CD4-positive, alpha-beta T cell treated with Interleukin-10 for 1 hour (primary cell): ENCODE measurements at places on chromosomes 6 and 20.

DNA sequence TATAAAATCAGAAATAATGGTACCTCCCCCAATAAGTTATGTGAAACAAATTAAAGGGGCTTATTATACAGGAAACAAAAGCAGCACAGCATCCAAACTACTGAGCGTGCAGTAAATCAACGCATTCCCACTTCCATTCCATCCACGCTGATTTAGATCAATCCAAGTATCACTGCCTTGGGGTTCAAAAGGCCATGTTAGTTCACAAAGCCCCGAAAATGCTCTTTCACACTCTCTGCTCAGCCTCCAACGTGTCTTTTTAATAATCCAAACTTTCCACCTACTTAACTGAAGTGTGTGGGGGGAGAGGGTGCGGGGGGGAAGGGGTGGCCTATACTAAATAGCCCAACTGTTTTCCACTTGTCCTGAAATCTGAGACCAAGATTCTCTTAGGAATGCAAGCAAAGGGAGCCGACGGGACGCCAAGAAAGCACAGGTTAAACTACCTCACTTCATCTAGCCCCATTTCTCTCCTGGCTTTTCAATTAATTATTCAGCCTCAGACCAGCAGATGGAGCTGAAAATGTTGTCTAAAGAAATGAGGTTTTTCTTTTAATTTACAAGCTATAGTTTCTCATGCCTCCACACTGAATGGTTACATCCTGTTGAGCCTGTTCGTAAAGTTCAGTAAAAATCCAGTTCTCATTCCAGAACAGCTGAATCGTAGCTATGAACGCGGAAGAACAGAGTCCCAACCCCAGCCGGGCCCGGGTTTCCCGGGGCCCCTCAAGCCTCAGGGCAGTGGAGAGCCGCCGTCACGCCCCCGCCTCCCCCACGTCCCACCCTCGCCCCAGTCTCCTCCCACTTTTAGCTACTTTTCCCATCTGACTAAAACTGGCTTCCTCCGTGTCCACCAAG, 1.0 kb upstream of the NXT1 start:
- DNase-seq: peak; percentile 86

DNA sequence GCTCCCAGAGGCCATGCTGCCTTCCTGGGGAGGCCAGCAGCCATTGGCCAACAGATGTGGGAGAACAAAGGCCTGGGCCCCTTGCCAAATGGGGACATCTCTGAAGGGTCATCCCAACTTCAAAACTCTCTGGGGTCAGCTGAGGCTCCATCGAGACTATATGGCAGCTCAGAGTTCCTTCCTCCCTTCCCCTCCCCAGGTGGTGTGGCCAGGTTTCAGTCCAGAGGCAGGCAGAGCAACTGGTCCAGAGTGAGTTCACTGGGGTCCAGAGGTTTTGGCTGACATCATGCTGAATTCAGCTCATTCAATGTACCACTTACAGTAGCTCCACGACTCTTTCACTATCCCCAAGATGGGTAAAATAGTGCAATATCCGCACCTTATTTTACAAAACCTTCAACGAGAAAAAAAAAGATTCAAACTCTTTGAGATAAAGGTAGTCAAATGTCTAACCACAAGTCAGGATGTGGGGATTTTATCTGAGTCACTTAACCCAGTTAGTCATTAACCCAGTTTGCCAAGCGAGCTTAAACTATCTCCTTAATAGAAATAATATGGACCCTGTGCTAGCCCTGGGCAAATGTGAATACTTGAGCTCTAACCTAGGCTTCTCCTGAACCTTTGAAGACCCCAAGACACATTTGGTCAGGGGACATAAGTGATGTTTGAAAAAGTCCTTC, 108.4 kb upstream of the PLEKHG1 start:
- peak; percentile 31 for DNase-seq

DNA sequence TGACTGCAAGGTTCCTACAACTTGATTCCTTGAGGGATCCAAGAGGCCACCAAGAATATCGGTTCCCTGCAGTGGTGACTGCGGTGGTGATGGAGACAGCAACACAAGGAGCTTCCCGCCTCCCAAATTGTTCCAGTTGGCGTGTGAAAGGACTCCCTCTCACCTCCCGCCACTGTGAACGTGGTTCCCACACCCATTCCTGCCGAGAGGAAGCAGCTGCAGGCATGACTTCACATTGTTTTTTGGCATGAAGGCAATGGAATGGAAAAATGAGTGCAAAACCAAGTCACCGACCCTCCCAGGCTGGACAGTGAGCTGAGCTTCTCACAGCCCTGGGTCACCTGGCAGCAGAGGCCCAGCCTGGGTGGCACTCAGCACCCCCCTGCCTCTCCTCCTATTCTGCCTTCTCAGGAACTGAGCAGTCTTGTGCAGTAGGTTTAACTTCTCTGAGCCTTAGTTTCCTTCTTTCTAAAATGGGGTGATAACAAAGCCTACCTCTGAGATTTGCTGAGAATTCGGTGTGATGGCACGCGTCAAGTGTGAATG, 75.0 kb downstream of the CNKSR3 start:
- DNase-seq: no peak

DNA sequence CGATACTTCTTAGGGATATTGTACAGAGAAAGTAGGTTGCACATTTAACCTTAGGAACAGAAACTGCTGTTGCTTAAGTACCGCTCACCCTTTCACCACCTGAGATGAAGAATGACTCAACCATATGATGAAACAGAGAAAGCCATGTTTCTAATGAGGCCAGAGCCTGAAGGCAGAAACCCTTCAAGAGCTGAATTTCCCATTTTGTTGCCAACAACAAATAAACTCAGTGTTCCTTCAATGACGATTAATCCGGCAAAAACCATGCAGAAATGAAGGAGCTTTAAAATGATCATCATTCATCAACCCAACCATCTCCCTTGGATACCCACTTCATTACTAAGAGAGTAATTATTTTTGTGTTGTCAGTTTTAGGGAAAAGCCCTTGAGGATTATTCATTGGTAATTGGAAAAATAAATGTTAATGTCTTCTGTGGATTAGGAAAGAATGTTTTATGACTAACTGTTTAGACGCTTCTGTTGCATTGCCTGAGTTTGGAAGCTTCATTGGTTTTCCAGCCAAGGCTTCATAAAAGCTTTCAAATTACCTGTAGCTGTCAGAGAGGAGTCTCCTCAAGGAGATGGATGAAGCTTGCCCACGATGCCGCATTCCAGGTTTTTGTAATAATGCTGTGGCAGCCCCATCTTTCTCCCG, 112.1 kb upstream of the IYD start:
- DNase-seq: no peak

DNA sequence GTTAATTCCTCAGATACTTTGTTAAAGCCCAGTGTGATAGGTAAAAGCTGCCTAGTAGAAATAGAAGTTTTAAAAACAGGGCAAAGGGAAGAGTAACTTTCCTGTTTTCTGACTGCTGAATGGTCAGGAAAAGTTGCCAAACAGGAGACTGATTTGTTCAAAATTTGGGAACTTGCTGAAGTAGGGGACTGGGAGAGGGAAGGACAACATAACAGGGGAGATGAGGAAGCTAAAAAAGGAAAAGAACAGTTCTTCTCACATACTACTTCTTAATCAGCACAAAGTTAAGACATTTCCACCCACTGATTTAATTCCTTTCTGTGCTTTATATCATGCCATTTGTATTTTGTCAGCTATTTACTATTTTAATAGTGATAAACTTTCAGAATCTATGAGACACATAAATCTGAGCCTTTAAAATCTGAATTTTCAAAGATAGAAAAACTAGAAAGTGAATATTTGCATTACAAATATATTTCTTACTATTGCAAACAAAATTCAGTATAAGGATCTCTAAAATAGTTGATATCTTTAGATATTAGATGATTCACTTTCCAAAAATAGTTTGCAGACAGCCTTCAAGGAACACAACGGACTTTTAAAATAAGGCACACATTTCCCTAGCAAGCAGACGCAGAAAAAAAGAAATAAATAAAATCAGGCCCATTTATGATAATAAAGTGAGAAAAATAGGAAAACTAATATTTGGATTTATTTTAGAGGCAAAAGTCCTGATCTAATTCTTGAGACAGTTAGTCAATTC, 36.9 kb upstream of the SLC16A10 start:
- DNase-seq: no peak

GRCh38 chr6:53299331-53300005, 49.3 kb downstream of the ELOVL5 start:
- DNase-seq: no peak

DNA sequence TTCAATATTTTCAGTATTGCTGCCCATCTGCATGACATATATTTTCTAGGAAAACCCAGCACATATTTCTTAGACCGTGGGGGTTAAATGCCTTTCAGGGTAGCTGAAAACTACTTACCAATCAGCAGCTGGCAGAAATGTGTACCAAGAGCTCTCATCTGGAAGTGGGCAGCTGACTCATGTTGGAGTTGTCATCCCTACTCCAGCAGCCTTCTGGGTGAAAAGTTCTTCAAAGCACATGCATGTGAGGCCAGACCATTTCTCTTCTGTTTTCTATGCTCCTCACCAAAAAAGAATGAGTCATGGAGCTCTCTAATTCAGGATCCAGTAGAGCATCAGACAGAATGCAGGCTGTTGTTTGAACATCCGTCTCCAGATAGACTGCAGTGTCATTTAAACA, 135.5 kb downstream of the PAX1 start:
- no peak for DNase-seq

DNA sequence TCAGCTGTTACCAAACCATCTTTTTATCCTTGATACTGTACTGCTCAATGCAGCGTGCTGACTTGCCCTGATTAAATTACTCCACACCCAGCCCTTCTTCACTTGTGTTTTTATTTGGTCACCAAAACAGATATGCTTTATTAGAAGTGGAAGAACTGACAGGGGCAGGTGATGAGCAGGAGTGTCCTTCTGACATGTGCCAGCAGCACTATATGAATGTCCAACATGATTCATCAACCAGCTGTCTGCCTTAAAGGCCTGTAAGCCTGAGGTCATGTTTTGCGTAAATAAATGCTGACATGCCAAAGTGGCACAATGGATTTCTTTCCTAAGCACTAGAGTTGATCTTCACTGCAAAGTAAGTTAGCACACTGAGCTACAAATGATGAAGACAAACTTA, 15.4 kb downstream of the POPDC3 start:
- no peak for DNase-seq

GRCh38 chr6:30759575-30760239, 15.4 kb upstream of the IER3 start:
- DNase-seq: no peak

DNA sequence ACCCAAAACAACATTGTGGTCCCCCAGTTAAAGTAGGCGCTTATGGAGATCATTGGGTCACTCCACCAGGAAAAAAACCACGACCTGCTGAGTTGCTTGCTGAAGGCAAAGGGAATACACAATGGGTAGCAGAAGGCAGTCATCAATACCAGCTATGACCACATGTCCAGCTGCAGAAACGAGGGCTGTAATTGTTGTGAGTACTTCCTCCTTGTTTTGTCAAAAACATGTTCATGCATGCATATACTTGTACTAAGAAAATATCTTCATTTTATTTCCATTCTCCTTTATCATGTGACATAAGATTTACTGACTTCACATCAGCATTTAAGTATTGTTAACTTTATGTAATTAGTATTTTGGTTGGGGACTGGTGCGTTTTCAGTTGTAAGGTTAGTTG, 16.9 kb downstream of the SERINC1 start:
- DNase-seq: no peak

GRCh38 chr6:48176645-48177308, 65.8 kb upstream of the PTCHD4 start:
- DNase-seq: no peak

DNA sequence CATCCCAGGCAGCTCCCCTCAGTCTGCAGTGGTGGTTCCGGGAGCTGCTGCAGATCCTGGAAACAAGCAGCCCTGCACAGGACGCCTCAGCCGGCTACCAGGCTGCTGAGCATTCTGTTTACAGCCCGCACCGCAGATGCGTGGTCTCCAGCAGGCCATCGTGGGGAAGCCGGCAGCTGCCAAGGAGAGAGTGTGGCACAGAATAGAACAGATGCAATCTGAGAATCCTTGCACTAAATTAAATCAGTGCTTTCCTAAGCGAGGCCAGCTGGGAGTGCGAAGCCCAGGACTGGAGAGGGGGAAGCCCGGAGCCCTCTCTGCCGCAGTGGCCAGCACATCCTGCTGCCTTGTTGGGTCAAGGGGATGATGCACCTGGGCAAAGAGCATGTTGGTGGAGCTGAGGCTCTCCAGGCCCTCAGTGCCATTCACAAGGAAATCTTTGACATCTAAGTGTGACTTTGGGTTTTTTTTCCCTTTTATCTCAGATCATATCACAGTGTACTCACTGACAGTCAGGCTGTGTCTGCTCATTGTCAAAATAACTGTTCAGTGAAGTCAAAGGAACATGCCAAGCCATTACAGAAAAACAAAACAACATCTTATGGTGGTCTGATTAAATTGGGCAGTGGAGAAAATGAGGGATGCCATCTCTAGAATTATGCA, 118.1 kb downstream of the SYNDIG1 start:
- DNase-seq: no peak

- DNase-seq: no peak
These were observed 285.6 kb downstream of the TAF4 start for GRCh38 chr20:61780066-61780465.

GRCh38 chr6:32146287-32146686, 5.5 kb downstream of the PRRT1 start:
- no peak for DNase-seq

DNA sequence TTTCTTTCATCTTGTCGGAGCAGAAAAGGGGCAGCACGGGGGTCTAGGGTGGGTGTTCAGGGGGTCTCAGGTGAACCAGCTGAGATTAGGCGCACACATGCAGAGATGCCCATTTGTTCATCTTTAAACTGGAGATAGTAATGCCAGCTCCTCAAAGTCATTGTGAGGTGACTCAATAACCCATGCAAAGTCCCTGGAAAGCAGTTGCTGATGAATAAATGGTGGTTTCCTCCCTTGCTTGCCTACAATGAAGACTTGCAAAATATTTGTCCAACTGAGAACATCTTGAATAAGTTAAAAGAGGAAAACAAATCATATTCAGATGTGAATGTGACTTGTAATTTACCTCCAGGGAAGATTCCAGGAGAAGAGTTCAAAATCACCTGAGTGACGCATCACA, 206.9 kb downstream of the LY86 start:
- no peak for DNase-seq

GRCh38 chr6:167054987-167055386, 55.8 kb downstream of the CEP43 start:
- DNase-seq: no peak

- DNase-seq: no peak
These were observed 451.5 kb downstream of the EPM2A start for GRCh38 chr6:145283856-145284255.

DNA sequence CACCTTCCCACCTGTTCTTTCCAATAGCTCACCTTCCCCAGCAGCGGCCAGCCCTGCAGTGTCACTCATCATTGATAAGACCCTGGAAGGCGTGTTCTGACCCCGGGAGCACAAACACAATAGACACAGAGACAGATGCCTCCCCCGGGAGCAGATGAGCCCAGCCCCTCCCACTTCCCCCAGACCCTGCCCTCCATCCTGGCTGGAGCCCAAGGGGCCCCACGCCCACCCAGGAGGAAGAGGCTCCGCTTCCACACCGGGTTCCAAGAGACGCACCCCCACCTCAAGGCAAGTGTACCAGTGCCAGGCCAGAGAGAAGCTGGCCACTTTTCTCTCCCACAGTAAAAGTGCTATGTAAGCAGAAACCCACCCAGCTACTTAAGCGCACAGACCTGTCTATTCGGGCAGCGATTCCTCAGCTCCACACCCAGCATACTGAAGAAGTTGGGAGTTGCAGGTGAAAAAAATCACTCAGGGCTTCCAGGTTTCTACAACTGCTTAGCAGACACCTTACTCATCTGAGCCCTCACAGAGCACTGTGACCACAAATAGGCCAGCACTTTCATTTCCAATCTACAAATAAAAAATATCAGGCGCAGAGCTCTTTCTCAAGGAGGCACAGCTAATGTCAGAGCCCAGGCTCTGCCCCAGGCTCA, 93.4 kb upstream of the NXT1 start:
- no peak for DNase-seq

GRCh38 chr6:109296971-109297372, 85.3 kb downstream of the CD164 start:
- no peak for DNase-seq
